Fibroblast of lung (primary cell): ENCODE measurements at places on chromosomes 1 and 21. TPM values are rescaled to one million over a fixed set of nuclear protein-coding genes. Genes with fewer than 3 reads are reported as not detected.

GRCh38 chr1:53137729-53138128 lies 4.7 kb downstream of the SLC1A7 start:
- no peak for DNase-seq
- no peak overlapping the region for H3K4me3 ChIP-seq
- no peaks in the 10 kb centered on the region for H3K36me3 ChIP-seq
- H3K4me1 ChIP-seq, result peaks cover 18% of the 10 kb centered on the region
- no peak overlapping the region for H3K27ac ChIP-seq

DNA sequence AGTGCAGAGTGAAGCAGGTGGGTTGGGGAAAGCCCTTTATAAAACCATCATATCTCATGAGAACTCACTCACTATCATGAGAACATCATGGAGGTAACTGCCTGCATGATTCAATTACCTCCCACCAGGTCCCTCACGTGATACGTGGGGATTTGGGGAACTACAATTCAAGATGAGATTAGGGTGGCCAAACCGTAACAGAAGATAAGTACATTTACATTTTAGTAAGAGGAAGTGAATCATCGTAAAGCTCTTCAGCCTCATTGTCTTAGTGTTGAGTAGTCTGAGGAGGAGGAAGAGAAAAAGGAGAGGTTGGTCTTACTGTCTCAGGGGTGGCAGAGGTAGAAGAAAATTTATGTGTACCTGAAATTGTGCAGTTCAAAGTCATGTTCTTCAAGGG lies 1053.4 kb upstream of the ADGRL4 start:
- H3K27ac ChIP-seq, result no peak overlapping the region
- no peaks in the 10 kb centered on the region for H3K36me3 ChIP-seq
- H3K4me1 ChIP-seq, result no peaks in the 10 kb centered on the region

GRCh38 chr1:205062319-205062718 lies 19.3 kb downstream of the CNTN2 start:
- H3K27ac ChIP-seq, result no peak overlapping the region
- no peak for DNase-seq
- H3K4me3 ChIP-seq, result no peak overlapping the region
- no peaks in the 10 kb centered on the region for H3K36me3 ChIP-seq
- no peaks in the 10 kb centered on the region for H3K27me3 ChIP-seq

DNA sequence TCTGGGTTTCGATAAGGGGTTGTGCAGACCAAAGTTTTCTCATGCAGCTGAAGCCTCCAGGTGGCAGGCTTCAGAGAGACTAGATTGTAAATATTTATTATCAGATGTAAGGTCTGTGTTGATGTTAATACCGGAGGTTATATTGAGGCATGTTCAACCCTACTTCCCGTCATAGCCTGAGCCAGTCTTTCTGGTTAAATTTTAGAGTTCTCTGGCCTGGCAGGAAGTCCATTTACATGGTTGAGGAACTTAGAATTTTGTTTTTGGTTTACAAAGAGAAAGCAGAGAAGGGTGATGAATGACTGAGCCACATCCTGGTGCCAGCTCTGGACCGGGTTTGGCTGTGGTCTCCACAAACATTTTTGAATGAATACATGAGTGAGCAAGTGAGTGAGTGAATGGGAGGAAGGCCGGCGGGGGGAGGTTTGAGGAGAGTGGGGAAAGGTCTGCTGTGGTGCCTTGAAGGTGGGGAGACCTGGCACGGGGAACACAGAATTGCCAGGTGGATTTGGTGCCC lies 218.5 kb downstream of the DISC1 start:
- H3K36me3 ChIP-seq, result no peaks in the 10 kb centered on the region
- peak; percentile 64 for DNase-seq
- H3K4me1 ChIP-seq, result no peaks in the 10 kb centered on the region

GRCh38 chr1:41272601-41273000 lies 30.5 kb upstream of the SCMH1 start:
- DNase-seq, result no peak
- H3K36me3 ChIP-seq, result no peaks in the 10 kb centered on the region
- no peaks in the 10 kb centered on the region for H3K4me1 ChIP-seq
- no peak overlapping the region for H3K4me3 ChIP-seq

GRCh38 chr1:60088620-60089155 lies 15.1 kb upstream of the C1orf87 start:
- H3K36me3 ChIP-seq, result no peaks in the 10 kb centered on the region
- no peaks in the 10 kb centered on the region for H3K27me3 ChIP-seq
- DNase-seq, result no peak
- no peak overlapping the region for H3K4me3 ChIP-seq
- no peaks in the 10 kb centered on the region for H3K4me1 ChIP-seq

GRCh38 chr1:230231774-230232145 lies 164.7 kb downstream of the GALNT2 start:
- DNase-seq, result peak; percentile 76
- no peaks in the 10 kb centered on the region for H3K27me3 ChIP-seq

- no peaks in the 10 kb centered on the region for H3K36me3 ChIP-seq
- no peaks in the 10 kb centered on the region for H3K27me3 ChIP-seq
- DNase-seq, result no peak
- no peak overlapping the region for H3K4me3 ChIP-seq
- no peak overlapping the region for H3K27ac ChIP-seq
Observed at GRCh38 chr1:81654147-81654546, 146.6 kb upstream of the ADGRL2 start.

DNA sequence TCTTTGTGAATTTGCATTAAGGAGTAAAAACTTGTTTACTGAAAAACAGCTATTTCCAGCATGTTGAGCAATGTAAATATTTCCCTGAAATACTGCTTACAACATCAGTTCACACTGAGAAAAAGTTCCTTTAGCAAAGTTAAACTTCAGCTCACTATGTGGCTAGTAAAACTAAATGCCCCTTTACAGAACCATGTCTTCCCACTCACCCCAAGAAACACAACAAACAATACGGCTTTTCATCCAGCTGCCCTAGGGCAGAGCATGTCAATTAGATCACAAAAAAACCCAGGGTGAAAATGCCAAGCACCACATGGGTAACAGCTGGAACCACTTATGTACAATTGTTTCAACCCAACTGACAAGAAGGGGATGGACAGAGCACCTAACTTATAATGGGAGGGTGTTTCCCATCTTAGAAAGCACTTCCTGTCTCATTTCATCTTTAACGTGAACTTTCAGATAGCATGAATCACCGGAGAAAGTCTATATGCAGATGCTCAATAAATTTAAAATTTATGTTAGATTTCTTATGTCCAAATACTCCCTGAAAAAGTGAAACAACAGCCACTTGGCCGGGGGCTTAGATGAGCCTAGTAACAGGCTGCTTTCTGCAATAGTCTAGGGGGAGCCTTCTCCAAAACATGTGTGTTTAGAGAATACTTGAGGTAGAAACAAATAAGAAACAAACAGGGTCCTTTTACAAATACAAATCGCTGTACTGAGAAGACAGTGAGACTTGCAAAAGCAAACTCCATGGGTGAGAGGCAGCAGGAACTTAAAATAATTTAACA lies 6.6 kb downstream of the NID1 start:
- no peaks in the 10 kb centered on the region for H3K36me3 ChIP-seq
- H3K4me3 ChIP-seq, result peak overlapping the region; percentile 8
- peak overlapping the region; percentile 29 for H3K27ac ChIP-seq
- H3K27me3 ChIP-seq, result no peaks in the 10 kb centered on the region
- H3K4me1 ChIP-seq, result peaks cover 7% of the 10 kb centered on the region

- peaks cover 2% of the 10 kb centered on the region for H3K4me1 ChIP-seq
- H3K4me3 ChIP-seq, result no peak overlapping the region
- no peak overlapping the region for H3K27ac ChIP-seq
- no peaks in the 10 kb centered on the region for H3K36me3 ChIP-seq
Observed at GRCh38 chr21:15742052-15742670, 12.4 kb downstream of the USP25 start.

GRCh38 chr21:44589586-44590305 lies 2.6 kb downstream of the KRTAP10-6 start:
- no peak overlapping the region for H3K27ac ChIP-seq
- H3K27me3 ChIP-seq, result peaks cover 4% of the 10 kb centered on the region
- DNase-seq, result no peak
- H3K4me3 ChIP-seq, result no peak overlapping the region

GRCh38 chr1:24199291-24199900 lies 12.3 kb upstream of the IFNLR1 start:
- H3K36me3 ChIP-seq, result no peaks in the 10 kb centered on the region
- no peaks in the 10 kb centered on the region for H3K4me1 ChIP-seq
- no peak overlapping the region for H3K4me3 ChIP-seq
- DNase-seq, result peak; percentile 64
- no peak overlapping the region for H3K27ac ChIP-seq
- H3K27me3 ChIP-seq, result no peaks in the 10 kb centered on the region

- H3K4me3 ChIP-seq, result no peak overlapping the region
- H3K4me1 ChIP-seq, result no peaks in the 10 kb centered on the region
- no peak for DNase-seq
- H3K27ac ChIP-seq, result no peak overlapping the region
- peaks cover 3% of the 10 kb centered on the region for H3K27me3 ChIP-seq
Observed at GRCh38 chr1:162297208-162297607, 79.4 kb downstream of the SPATA46 start.

Gene TNNI3K
- polyA plus RNA-seq, result 0.27 and 0.91 TPM in 2 replicates

Gene CD1C
- polyA plus RNA-seq, result not detected in 2 replicates

Gene SCCPDH
- polyA plus RNA-seq, result 47.6 and 47.8 TPM in 2 replicates
